ENCODE measurements at places on chromosomes 2 and 18.

DNA sequence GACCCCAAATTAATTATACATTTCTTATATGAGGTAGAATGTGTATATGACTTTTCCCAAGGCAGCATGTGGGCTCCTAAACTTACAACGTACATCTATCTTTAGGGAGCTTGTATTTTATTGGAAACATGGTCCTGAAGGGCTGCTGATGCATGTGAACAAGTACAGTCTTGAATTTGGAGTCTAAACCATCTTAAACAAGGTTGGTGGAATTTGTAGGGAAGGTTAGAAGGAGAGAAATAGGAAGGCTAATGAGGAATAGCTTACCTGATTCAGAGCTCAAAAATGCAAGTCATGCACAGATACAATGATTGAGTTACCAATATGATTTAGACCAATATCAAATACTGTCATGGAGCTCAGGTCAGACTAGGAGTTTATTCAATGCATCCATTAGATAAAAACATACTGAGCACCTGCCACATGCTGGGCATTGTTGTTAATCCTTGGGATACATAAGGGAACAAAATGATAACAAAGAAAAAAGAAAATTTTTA is 458.6 kb upstream of the ETAA1 start:
- no peak for DNase-seq

DNA sequence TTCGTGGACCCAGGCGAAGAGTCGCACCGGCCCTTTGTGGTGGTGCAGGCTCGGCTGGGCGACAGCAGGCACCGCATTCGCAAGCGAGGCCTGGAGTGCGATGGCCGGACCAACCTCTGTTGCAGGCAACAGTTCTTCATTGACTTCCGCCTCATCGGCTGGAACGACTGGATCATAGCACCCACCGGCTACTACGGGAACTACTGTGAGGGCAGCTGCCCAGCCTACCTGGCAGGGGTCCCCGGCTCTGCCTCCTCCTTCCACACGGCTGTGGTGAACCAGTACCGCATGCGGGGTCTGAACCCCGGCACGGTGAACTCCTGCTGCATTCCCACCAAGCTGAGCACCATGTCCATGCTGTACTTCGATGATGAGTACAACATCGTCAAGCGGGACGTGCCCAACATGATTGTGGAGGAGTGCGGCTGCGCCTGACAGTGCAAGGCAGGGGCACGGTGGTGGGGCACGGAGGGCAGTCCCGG is 3.5 kb downstream of the INHBB start:
- DNase-seq = no peak

- peak; percentile 57 for DNase-seq
Observed at GRCh38 chr2:151051574-151052220, 210.0 kb downstream of the RBM43 start.

GRCh38 chr2:240586919-240587800 is 626 bp downstream of the CAPN10 start:
- peak; percentile 54 for DNase-seq

DNA sequence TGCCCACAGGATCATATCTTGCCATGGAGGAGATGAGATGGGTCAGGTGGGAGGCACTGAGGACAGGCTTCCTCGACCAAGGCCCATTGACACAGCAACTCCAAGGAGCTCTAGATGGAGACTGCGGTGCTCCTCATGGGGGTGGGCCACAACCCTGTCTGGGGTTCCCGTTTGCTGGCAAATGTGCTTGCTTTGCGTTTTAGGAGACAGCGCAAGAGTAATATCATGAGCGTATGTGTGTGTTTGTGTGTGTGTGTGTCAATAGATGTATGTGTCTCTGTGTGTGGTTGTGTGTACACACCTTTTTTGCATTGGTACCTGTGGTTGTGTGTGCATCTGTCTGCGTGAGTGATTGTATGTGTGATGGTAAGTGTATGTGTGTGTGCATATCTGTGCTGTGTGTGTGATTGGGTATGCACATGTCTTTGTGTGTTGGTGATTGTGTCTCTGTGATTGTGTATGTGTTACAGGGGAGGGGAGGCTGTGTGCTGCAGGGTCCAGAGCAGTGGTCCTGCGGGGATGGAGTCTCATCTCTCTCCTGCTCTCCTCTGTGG is 4.4 kb downstream of the FBLN7 start:
- DNase-seq = no peak

DNA sequence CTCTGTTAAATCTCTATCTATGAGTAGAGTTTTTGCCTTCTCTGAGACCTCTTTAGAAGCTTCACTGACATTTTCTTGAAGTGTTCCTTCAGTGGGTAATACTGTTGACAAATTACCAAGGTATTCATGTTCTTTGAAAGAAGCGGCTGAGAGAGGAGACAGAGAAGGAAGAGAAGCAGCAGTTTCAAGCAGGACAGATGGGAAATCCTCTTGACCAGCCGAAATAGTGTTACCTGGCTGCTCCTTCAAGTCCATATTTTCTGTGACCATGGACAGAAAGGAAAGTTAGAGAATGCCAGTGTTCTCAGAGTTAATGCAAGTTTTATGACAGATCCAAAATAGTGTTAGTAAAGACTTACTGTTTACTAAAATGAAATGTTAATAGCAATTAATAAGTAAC is 23.0 kb downstream of the RTN4 start:
- no peak for DNase-seq

DNA sequence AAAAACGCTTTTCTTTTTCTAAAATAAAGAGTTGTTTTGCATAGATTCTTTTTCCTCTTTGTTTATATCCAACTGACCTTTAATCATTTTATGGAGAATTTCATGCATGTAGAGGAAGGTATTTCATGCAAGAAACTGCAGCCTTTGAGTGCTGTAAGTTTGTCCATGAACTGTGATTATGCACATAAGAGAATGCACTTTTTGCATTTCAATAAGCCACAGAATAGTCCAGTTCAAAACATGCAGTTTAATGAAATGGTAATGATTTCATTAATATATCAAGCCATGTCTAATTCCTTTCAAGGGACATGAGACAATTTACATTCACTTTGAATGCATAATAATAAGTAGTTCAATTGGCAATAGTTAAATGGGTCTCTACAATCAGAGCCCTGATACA is 386.3 kb downstream of the LRATD1 start:
- DNase-seq = no peak

- no peak for DNase-seq
Observed at GRCh38 chr2:101974663-101975062, 17.1 kb upstream of the IL1R2 start.

DNA sequence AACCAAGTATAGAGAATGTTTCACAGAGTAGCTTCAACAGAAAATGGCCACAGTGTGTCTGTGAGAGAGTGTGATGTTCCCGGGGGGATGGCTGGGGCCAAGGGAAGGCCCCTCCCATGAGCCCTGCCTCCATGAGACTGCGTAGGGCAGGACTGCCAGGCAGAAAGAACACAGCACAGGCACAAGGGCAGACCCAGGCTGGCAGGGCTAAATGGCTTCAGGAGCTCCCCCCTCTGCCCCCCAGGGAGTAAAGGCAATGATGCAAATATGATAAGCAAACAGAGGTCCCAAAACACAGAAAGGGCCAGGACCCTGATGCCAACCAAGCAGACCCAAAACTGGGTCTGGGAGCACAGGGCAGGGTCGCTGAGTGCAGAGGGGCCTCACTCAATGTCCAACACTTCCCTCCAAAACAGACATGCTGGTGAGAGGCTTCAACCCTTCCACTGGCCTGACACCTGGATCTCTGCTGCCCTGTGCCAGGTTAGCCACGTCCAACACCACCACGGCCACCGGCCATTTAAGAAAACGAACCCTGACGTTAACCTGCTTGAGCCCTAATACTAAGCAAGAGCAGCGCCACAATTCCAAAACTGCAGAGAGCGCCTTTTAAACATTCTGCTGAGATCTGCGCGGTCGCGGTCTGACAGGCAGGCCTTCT is 90.3 kb downstream of the HDAC4 start:
- DNase-seq = no peak

- DNase-seq = no peak
Observed at GRCh38 chr2:23655934-23656596, 270.9 kb downstream of the ATAD2B start.
